Stomach (tissue), 19 donors: ENCODE measurements at places on chromosomes 16 and 17. TPM values are rescaled to one million over a fixed set of nuclear protein-coding genes. Genes with fewer than 3 reads are reported as not detected.

GRCh38 chr16:25066426-25066746 lies 45.2 kb upstream of the LCMT1 start:
- H3K27me3 ChIP-seq = no peaks in the 10 kb centered on the region
- peak overlapping the region; percentile 89 for H3K4me3 ChIP-seq
- DNase-seq = no peak
- H3K4me1 ChIP-seq = peaks cover 6% of the 10 kb centered on the region
- H3K36me3 ChIP-seq = no peaks in the 10 kb centered on the region

Gene SLC12A3
- not detected for total RNA-seq

DNA sequence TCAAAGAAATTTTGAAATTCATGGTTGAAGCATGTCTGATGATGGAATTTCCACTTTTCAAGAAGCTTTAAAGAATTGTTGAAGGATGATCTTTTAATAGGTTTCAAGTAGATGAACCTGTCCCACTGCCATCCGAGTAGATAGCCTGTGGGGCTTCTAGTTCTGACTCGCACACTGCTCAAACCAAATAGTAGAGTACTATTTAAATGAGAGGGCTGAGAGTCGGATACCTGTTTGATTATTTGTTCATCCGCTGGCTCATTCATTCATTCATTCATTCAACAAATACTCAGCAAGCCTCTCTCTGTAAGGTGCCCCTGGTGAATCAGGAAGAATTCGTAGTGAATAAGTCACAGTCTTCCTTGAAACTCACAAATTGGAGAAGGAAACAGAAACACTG lies 108.2 kb upstream of the IRX5 start:
- DNase-seq = no peak
- H3K36me3 ChIP-seq = no peaks in the 10 kb centered on the region
- no peak overlapping the region for H3K4me3 ChIP-seq
- no peak overlapping the region for H3K27ac ChIP-seq
- H3K4me1 ChIP-seq = no peaks in the 10 kb centered on the region

- H3K27me3 ChIP-seq = no peaks in the 10 kb centered on the region
- no peaks in the 10 kb centered on the region for H3K4me1 ChIP-seq
- no peak overlapping the region for H3K27ac ChIP-seq
- no peak overlapping the region for H3K4me3 ChIP-seq
- no peak for DNase-seq
Measured at GRCh38 chr16:82293671-82294070, 123.6 kb upstream of the MPHOSPH6 start.

DNA sequence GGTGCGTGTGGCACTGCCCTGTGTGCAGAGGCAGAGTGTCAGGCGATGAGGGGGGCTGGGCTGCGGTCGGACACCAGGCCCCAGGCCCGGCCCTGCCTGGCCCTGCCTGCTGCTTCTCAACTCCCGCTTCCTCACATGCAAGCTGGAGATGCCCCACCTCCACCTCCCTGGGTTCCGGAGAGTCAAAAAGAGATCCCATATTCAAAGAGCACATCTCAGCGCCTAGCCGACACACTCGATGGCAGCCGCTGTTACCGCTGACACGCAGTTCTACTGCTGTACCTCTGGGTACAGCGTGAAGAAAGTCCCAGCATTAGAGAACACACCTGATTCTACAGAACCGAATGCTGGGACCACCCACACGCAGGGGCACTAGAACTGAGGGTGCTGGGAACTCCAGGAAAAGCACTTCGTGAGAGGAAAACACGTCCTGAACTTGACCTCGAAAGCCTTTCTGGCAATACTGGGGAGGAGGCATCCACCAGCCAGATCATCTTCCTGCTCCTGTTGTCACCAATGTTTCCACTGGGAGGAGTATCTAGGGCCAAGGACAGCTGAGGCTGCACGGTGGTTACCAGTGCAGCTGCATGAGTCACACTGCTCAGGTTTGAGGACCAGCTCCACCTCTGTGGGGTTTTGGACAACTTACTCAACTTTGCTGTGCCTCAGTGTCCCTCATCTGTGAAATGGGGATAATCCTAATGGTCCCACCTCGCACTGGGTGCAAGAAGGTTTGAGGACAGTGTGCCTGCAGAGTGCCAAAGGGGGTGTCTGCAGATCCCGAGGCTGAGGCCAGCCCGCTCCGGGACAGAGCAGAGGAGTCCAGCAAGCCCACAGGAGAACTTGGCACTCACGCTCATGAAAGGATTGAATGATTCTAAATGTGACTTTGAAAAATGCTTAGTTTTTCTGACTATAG lies 100.4 kb upstream of the DNAH17 start:
- H3K27me3 ChIP-seq = no peaks in the 10 kb centered on the region
- H3K36me3 ChIP-seq = peaks cover 88% of the 10 kb centered on the region
- H3K27ac ChIP-seq = no peak overlapping the region
- no peak overlapping the region for H3K4me3 ChIP-seq
- H3K4me1 ChIP-seq = no peaks in the 10 kb centered on the region

- DNase-seq = no peak
- no peaks in the 10 kb centered on the region for H3K27me3 ChIP-seq
- no peak overlapping the region for H3K4me3 ChIP-seq
Measured at GRCh38 chr17:65690626-65691310, 129.3 kb upstream of the AXIN2 start.

Gene TNFSF13
- total RNA-seq = 16.9 TPM

DNA sequence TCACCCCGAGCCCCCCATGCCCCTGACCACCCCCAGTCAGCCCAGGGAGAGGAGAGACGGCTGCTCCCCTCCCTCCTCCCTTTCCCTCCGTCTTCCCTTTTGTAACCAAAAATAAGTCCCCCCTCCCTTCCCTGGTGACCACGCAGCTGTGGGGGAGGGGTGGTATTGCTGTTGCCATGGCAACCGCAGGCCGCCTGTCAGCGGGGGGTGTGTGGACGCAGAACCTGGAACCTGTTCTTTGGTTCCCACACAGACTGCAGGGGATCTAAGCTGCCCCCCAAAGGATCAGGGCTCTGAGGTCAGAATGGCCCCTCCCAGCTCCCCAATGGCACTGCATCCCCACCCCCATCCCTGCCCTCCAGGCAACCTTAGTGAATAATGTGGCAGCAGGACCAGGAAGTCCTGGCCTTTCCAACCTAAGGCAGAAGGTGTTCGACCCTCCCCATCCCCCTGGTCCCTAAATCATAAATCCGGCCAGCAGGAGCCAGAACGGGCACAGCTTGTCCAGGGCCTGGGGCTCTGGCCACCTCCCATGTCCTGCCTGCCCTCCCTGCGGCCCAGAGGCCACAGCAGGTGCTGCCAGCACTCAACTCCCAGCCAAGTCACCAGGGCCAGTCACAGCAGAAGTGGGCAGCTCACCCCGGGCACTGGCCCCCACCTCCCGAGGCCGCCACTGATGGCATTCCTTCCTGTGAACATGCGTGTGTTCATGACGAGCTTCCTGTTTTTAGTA lies 12.0 kb downstream of the CA4 start:
- peaks cover 52% of the 10 kb centered on the region for H3K27me3 ChIP-seq
- no peak overlapping the region for H3K4me3 ChIP-seq
- H3K27ac ChIP-seq = no peak overlapping the region
- H3K36me3 ChIP-seq = no peaks in the 10 kb centered on the region
- H3K4me1 ChIP-seq = peaks cover 35% of the 10 kb centered on the region

- no peaks in the 10 kb centered on the region for H3K36me3 ChIP-seq
- no peaks in the 10 kb centered on the region for H3K4me1 ChIP-seq
- H3K27ac ChIP-seq = no peak overlapping the region
- H3K27me3 ChIP-seq = no peaks in the 10 kb centered on the region
- H3K4me3 ChIP-seq = no peak overlapping the region
Measured at GRCh38 chr16:4207683-4208340, 34.1 kb downstream of the SRL start.

- H3K4me3 ChIP-seq = no peak overlapping the region
- no peaks in the 10 kb centered on the region for H3K4me1 ChIP-seq
- H3K36me3 ChIP-seq = no peaks in the 10 kb centered on the region
- no peak overlapping the region for H3K27ac ChIP-seq
- H3K27me3 ChIP-seq = no peaks in the 10 kb centered on the region
Measured at GRCh38 chr17:73875346-73875745, 231.1 kb upstream of the SDK2 start.
